Stimulated activated CD8-positive, alpha-beta memory T cell treated with anti-CD3 and anti-CD28 coated beads, Interleukin-2, amount 100 ng/mL, for 1 hour (primary cell): ENCODE measurements at places on chromosomes 16 and 17.

DNA sequence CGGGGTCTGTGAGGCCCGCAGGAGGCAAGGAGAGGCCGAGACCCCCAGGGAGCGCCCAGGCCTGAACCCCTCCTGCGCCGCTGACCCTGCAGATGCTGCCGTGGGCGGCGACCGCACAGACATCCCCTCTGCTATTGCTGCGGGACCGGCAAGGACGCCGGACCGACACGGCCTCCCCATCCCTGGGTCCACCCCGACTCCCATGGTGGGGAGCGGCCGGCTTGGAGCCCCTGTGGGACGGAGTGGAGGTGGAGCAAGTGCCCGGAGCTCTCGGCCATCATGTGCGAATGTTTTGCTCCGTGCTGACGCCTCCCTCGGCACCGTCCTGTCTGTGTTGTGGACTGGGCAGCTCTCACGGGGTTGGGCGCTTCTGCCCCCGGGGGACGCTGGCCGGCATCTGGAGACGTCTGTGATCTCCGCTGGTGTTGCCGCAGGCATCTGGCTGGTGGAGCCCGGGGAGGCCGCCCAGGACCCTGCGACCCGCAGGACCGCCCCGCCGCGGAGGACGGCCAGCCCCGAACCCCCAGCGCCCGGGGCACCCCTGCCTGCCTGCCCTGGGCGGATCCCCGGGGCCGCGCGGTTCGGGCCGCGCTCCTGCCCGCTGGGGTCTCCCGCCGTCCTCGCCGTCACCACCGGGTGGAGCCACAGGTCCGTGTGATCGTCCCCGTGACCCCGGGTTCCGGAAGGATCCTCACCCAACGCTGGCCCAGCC is 12.8 kb upstream of the GNG13 start:
- peak; percentile 18 for DNase-seq

DNA sequence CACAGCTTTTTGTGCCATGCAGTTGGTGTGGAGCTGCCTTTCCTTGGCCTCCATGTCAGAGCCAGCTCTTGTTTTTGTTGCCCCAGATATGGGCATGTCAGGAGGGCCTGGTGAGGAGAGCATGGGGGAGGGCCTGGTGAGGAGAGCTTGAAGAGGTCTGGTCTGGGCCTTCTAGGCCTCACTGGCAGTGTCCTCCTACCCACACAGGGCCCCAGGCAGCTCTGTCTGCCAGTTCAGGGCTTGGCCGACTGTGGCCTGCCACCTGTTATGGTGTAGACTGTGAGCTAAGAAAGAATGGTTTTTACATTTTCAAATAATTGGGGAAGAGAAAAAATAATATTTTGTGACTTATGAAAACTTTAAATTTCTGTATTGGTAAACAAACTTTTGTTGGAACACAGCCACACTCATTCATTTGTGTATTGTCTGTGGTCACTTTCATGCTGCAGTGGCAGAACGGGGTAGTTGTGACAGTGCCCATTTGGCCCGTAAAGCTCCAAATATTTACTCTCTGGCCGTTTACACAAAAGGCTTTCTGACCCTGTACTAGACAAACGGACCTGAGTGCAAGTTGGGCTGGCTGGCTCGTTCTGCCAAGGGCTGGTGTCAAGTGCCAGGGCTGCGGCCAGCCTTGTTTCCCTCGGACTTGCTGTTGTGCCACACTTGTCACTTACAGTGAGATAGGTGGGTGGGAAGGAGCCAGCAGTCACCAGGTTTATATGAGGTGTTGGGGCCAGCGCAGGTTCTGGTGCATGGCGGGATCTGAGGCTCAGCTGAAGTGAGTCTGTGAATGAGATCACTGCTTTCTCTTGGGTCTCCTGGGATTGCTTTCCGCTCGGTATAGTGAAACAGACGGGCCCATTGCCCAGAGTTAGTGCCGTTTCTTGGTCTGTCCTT is 18.2 kb downstream of the PGS1 start:
- no peak for DNase-seq

- no peak for DNase-seq
These were observed 10.8 kb downstream of the IGFBP4 start for GRCh38 chr17:40453881-40454612.

DNA sequence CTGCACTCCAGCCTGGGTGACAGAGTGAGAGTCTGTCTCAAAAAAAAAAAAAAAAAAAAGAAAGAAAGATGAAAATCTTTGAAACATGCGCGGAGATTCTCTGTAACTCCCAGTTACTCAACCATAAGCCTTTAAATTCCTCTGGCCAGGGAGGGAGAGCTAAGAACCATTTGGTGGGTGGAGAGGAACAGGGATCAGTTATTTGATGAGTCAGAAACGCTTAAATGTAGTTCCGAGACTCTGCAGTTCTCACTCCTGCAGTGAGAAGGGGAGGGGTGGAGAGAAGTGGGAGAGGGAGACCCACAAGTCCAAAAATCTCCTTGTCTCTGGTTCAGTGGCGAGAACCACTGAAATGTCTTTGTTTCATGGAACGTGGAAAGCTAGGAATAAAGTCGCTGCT is 266.7 kb downstream of the SOX9 start:
- no peak for DNase-seq

DNA sequence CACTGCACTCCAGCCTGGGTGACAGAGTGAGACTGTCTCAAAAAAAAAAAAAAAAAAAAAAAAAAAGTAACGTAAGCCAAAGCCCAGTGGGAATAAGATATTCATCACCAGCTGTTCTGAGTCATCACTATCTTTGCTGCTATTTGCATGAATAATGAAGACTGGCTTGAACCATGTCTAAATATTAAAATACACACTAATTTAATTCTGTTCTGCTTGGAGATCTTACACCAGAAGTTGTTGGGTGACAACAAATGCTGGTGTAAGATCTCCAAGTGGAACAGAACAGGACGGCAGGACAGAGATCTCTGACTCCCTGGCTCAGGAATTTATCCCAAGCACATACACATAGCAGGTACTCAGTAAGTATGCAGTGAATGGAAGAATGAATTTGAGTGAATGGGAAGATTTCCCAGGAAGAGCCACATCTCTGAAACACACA is 19.6 kb downstream of the DNAH17 start:
- no peak for DNase-seq

- DNase-seq, result no peak
These were observed at the start of gene KCNG4 for GRCh38 chr16:84239909-84240308. KCNG4 (minus strand) TSS chr16:84240012; CDS start chr16:84237485, 2,527 bp downstream.

DNA sequence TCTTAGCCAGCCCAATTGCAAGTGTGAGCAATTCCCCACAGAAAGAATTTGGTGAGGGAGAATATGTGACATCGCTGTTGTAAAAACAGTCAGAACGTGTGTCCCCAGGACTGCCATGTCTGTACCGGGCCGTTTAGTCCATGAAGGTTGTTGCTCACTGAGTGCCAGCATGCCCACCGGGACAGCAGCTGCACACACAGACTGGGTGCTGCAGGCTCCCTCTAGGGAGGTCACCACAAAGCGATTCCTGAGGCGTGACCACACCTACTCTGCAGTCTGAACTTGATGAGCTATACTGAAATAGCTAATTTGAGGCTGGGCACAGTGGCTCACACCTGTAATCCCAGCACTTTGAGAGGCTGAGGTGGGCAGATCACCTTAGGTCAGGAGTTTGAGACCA is 44.1 kb upstream of the ADORA2B start:
- DNase-seq, result no peak

GRCh38 chr17:43576563-43577229 is 30.6 kb upstream of the ETV4 start:
- peak; percentile 17 for DNase-seq

GRCh38 chr17:21376081-21376758 is at the start of gene KCNJ12:
KCNJ12 (plus strand) TSS chr17:21376357; CDS start chr17:21415343, 38,986 bp downstream.
- DNase-seq, result no peak

DNA sequence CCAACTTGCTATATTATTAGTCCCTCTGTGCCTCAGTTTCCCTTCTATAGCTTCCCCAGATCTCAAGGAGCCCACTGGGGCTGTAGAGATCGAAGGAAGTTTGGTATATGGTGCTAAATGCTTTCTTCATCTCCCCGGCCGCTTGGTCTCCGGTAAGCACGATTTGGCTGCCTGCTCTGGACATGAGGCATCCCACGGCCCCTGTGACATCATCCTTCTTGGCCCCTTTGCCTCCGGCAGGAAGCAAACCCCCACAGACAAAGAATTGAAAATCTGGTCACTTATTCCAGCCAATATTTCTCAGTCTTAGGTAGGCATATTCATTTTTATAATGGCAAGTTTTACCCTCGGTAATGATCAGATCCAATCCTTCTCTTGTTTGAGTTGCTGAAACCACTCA is 65.8 kb downstream of the WSCD1 start:
- DNase-seq, result no peak

GRCh38 chr17:83135692-83136091 is 56.3 kb downstream of the METRNL start:
- no peak for DNase-seq

GRCh38 chr17:31369266-31369665 is 22.2 kb upstream of the RAB11FIP4 start:
- DNase-seq, result no peak

DNA sequence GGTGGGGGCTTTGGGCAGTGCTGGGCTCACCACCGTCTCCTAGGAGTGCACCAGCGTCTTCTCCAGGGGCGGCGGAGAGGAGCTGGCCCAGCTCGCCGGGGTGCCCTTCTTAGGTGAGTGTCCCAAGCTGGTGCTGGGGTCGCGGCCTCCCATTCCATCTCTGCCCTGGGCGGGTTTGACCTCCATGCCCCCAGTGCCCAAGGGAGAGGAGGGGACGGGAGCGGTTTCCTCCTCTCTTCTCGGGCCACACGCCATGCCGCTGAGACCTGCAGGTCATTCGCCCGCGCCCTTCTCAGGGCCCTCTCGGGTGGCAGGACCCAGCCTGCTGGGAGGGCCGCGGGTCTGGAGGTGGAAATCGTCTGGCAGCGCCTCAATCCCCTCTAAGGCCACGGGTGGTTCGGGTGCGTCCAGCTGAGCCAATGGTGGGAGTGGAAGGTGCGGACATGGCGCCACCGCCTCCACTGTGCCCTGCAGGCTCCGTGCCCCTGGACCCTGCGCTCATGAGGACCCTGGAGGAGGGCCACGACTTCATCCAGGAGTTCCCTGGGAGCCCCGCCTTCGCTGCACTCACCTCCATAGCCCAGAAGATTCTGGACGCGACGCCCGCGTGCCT is 5.3 kb downstream of the IGFALS start:
- no peak for DNase-seq

- DNase-seq, result no peak
These were observed 22.3 kb upstream of the RBFOX3 start for GRCh38 chr17:79633154-79633553.

DNA sequence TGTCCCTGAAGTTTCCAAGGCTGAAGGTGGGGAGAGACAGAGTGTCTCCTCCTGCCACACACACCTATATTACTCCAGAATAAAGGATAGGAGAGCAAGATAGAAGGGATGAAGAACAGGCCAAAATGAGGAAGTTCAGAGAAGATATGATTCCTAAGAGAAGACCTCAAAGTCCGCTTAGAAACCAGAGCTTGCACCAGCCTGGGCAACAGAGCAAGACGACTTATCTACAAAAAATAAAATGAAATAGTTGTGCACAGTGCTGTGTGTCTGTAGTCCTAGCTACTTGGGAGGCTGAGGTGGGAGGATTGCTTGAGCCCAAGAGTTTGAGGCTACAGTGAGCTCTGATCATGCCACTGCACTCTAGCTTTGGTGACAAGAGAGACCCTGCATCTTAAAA is 128.2 kb downstream of the HS3ST3B1 start:
- no peak for DNase-seq

DNA sequence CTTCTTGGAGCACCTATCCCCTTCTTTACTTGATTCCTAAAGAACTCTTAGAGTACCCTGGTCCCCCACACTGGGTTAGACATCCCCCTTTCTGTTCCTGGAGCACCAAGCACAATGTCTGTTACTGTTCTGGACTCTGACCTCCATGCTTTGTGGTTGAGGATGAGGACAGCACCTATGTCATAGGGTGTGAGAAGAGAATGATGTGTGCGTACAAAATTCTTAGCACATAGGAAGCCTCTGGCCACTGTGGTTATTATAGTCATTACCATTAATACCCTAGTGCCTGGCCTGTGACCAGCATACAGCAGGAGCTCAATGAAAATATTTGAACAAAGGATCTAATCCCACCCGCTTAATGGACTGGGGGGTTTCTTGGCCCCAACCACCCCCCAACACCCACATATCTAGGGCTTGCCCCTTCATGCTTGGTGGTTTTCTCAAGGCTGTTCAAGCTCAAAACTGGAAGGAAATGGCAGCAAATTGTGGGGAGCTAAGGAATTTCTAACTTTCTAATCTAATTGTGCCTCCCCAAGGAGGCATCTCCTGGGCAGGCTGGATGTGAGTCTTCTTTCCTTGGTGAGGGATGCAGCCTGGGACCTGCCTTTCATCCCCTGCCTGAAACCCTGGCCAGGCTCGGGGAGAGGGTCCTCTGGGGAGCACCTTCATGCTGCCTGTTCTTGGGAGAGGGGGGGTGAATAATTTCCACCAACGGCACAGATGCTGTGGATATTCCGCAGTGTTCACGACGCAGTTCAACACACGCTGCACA is 1.5 kb upstream of the CMIP start:
- DNase-seq, result no peak

- DNase-seq, result no peak
These were observed 46.7 kb downstream of the CYB5B start for GRCh38 chr16:69471121-69471520.

- DNase-seq, result no peak
These were observed 11.4 kb downstream of the NDUFAF8 start for GRCh38 chr17:81250286-81251093.

GRCh38 chr17:76834870-76835269 is 33.3 kb upstream of the MGAT5B start:
- DNase-seq, result no peak

DNA sequence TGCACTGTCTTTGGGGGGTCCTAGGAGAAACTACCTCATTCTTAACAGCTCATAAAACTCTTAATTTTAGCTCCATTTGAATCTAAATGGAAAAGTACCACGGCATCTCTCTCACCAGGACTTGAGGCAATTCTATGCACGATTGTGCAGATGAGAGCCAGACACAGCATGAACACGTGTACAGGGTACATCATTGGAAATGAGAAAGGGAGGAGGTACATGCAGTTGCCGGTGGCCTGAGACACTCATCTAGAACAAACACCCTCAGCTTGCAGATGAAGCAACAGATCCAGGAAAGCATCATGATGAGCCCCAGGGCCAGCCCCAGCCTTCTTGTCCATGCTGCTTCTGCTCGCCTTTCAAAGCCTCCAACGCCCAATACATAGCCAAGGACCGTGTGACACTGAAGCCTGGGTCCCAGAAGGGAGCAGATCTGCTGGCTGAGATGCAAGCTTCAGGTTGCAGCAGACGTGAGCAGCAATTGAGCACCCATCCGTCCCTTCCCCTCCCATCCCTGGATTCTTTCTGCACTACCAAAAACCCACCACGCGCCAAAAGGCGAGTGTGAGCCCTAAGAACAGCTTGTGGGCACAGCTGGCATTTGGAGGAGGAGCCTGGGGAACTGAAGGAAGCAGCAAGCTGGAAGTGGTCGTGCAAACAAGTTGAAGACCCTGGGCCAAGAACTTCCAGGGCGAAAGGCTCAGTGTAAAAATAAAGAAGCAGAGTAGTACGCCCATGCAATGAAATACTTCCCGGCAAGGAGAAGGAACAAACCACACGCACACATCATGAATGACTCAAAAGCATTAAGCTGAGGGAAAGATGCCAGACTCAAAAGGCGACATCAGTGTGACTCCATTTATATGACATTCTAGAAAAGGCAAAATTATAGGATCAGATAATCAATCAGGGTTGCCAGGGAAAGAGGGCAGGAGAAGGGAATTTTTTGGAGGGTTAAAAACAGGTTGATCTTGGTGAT is 7.3 kb upstream of the RCVRN start:
- DNase-seq, result no peak

- DNase-seq, result no peak
These were observed 56.1 kb upstream of the CHMP6 start for GRCh38 chr17:80935526-80935925.

GRCh38 chr16:29926711-29927052 is 656 bp upstream of the KCTD13 start:
- no peak for DNase-seq

GRCh38 chr16:66043326-66043725 is 323.2 kb upstream of the CDH5 start:
- DNase-seq, result no peak
